CD8-positive, alpha-beta T cell (primary cell): ENCODE measurements at places on chromosomes 12 and 14. TPM values are rescaled to one million over a fixed set of nuclear protein-coding genes. Genes with fewer than 3 reads are reported as not detected.

Gene LRRC10
- total RNA-seq = not detected

Gene WNT1
- 5.9 TPM for total RNA-seq

- no peak for DNase-seq
Observed at GRCh38 chr12:119423285-119423684, 88.8 kb downstream of the CCDC60 start.

GRCh38 chr12:93699271-93700145 lies 22.3 kb downstream of the CRADD start:
- no peak for DNase-seq

- DNase-seq = no peak
Observed at GRCh38 chr14:20499108-20499507, 6.2 kb upstream of the RNASE10 start.

DNA sequence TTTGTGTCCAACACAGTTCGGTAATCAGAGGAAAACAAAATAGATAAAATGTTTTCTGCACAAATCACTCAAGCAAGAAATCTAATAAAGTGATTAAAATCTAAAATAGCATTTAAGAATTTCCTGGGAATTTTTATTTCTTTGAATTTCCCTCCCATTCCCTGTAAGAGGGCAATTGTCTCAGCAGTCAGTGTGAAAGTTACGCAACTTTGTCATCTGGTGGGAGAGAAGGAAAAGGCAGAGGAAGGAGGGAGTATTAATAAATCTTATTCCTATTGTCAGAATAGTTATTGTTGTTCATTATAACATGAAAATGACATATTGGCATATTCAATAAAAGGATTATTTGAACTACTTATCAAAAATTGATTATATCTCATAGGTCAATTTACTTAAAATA lies 464.9 kb downstream of the PRKD1 start:
- no peak for DNase-seq
